Activated CD4-positive, CD25-positive, alpha-beta regulatory T cell (primary cell): ENCODE measurements at places on chromosomes 4 and X.

DNA sequence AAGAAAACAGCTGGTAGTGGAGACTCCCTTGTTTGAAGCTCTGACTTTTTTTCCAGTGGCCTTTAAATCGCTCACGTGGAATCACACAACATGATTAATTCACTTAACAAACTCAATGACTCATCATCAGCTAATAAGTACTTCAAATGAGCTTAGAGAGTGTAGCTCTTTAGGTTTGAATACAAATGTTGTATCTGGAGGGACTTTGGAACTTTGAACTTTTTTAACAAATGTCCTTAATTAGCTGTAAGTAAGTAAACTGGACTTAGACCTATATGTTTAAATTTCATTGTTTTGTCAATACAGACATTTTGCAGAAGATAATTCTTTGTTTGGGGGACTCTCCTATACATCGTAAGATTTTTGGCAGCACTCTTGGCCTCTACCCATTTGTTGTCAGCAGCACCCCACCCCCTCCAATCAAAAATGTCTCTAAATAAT is 581.1 kb downstream of the SPRY1 start:
- DNase-seq, result no peak

GRCh38 chr4:148355442-148356123 is 86.6 kb downstream of the NR3C2 start:
- DNase-seq, result no peak

DNA sequence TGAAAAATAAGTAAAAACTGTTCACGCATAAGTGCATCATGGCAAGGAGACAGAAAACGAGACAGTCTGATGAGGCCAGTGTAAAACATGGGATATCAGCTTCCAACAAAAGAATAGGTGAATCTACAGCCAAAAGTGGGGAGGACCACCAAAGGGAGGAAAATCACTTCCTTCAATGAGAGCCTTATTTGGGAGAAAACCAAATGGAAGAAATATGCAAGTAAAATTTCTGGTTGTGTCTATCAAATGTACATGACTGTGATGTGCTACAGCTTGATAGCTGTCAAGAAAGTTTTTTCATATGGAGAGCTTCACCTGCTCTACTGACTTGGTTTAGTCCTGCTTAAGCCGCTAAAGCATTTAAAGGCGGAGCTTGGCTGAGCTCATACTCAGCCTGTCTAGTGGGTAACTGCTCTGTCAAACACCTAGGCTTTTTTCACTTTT is 66.2 kb downstream of the MAGEA1 start:
- no peak for DNase-seq

GRCh38 chr4:120830204-120830603 is 92.3 kb downstream of the PRDM5 start:
- no peak for DNase-seq

DNA sequence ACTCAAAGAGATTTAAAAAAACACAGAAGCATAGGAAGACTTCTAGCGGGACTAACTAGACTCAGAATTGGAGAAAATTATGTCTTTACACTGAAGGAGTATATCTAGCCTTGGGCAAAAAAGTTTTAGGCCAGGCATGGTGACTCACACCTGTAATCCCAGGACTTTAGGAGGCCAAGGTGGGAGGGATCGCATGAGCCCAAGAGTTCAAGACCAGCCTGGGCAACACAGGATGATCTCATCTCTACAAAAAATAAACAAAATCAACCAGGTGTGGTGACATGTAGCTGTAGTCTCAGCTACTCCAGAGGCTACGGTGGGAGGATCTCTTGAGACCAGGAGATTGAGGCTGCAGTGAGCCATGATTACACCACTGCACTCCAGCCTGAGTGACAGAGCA is 99.5 kb downstream of the NEUROG2 start:
- DNase-seq, result no peak

- no peak for DNase-seq
Measured at GRCh38 chr4:168854350-168854921, 155.6 kb downstream of the CBR4 start.

DNA sequence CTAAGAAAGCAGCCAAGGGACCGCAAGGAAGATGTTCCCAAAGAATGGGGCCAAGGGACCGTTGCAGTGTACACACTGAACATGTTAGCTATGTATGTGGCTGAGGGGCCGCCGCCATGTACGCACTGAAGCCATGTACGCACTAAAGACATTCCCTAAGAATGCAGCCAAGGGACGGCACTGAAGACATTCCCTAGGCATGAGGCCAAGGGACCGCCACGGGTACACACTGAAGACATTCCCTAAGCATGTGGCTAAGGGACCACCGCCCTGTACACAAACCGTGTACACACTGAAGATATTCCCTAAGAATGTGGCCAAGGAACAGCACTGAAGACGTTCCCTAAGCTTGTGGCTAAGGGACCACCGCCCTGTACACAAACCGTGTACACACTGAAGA is 54.0 kb downstream of the DHRSX start:
- no peak for DNase-seq

GRCh38 chr4:113106108-113106507 is 56.7 kb downstream of the ANK2 start:
- no peak for DNase-seq
